ENCODE measurements at places on chromosomes 11 and 22.

GRCh38 chr11:30911247-30911646 lies 325.1 kb upstream of the MPPED2 start:
- DNase-seq, result no peak

GRCh38 chr11:92841719-92842118 lies 127.7 kb upstream of the MTNR1B start:
- DNase-seq, result no peak

- peak; percentile 44 for DNase-seq
Measured at GRCh38 chr22:21009638-21010425, 5.1 kb upstream of the P2RX6 start.

DNA sequence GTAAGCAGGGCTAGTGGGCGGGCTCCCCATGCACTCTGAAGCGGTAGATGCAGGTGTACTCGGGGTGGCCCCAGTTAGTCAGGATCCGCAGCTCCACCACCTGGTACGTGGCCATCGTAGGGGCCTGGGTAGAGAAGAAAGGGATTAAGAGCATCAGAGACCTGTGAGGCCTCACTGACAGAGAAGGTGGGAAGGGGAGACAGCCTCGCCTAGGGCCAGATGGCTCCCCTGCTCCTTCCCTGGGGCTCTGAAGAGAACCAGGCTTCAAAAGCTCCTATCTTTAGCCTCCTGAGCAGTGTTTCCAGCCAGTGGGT lies 19.6 kb downstream of the SUN2 start:
- no peak for DNase-seq

DNA sequence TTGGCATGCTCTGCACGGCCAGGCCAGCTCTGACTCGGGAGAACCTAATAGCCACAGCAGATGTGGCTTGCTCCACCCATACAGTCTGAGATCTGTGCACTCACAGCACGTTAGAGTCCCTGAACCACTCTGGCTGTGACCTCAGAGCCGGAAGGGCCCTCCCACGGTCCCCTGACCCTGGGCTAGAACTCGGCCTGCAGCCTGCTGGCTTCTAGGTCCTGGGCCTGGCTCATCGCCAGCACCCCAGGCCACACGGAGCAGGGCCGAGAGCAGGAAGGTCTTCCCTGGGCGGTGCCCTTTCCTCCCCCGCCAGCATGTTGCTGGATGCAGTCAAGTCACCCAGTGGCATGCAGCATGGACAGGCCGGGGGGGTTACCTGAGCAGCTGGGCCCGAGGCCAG lies 35.3 kb upstream of the TTLL12 start:
- no peak for DNase-seq

GRCh38 chr11:81658722-81659121 lies 1074.9 kb downstream of the FAM181B start:
- no peak for DNase-seq

GRCh38 chr11:111423250-111423615 lies 44.2 kb upstream of the POU2AF1 start:
- no peak for DNase-seq

GRCh38 chr11:59801160-59801706 lies 9.3 kb downstream of the MRPL16 start:
- no peak for DNase-seq

DNA sequence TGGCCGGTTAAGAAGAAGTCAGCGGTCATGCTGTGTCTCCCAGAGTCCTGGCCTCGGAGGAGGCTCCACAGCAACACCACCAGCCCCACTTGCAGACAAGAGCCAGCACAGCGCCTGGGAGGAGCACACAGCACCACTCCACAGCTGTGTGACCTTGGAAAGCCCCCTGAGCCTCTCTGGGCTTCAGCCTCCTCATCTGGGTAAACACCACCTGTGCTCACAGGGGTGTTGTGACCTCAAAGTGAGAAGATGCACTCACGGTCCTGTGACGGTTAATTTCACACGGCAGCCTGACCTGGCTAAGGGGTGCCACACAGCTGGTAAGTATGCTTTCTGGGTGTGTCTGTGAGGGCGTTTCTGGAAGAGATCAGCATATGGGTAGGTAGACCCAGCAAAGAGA lies 54.7 kb downstream of the PHF21B start:
- DNase-seq, result no peak

DNA sequence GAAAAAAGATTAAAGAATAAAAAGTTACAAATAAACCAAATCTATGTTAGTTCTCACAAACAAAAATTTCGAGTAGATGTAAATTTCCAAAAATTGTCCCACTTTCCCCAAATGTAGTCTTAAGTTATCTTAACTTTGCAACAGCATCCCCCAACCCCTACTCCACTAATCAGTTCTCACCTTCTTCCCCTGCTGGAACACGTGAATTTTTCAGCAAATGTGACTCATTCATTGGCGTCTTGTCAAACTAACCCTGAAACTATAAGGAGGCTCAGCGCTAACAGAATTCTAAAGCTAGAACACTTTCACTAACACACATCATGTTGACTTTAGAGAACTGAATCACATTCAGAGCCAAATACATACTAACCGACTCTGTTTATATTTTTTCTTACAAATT lies 46.1 kb downstream of the PHF21A start:
- peak; percentile 25 for DNase-seq

DNA sequence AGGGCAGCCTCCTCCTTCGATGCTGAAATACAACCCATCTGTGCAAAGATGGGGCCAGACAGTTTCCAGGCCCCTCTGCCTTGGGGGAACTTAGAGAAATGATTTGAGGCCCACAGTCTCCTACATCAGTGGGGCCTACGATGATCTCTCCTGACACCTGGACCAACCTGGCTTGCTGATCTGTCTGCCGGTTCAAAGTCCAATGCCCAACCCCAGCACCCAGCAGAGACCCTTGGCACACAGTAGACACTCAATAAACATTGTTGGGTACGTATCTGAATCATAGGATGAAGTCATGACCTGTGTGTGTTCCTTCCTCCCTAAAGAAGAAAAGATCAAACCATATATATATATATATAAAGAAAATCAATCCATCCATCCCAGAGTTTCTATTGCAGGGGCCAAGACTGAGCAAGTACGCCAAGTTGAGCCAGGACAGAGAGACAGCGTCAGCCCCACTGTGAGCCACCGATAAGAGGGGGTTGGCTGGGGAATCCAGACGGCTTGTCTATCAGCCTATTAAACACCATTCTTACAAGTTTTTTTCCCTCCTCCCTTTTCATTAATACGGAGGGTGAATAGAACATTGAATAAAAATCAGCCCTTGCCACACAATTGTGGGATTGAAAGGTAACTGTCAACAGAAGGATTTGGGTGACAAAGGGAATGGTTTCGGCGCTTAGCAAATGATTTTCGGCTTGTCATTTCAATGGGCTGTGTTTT lies 244.1 kb downstream of the MN1 start:
- no peak for DNase-seq

DNA sequence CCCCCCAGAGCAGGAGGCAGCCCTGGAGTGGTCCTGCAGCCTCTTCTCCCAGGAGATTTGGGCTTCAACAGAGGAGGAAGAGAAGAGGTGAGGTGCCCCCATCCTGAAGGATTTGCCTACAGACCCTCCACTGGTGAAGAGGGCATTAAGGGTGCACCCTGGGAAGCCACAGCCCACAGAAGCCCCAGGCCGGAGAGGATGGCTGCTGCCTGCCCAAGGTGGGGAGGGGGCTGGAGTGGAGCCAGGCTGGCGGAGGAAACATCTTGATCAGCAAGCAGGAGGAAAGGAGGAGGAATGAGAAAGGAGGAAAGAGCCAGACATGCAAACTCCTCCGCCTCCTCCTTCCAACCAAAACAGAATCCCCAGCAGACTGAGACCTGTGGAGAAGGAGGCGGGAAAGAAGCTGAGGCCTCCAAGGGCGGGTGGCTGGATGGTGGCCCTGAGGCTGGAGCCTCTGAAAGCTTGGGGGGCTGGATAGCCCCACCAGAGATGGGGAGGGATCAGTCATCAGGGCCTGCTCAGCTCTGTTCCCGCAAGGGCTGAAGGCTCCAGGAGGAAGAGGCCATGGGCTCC lies 31.3 kb downstream of the ARRB1 start:
- DNase-seq, result no peak

GRCh38 chr22:37607010-37607934 lies 1.4 kb upstream of the GGA1 start:
- DNase-seq, result peak; percentile 39

GRCh38 chr11:75481223-75481921 lies 44.4 kb downstream of the GDPD5 start:
- no peak for DNase-seq

GRCh38 chr22:31130873-31131272 lies 8.1 kb downstream of the INPP5J start:
- no peak for DNase-seq

DNA sequence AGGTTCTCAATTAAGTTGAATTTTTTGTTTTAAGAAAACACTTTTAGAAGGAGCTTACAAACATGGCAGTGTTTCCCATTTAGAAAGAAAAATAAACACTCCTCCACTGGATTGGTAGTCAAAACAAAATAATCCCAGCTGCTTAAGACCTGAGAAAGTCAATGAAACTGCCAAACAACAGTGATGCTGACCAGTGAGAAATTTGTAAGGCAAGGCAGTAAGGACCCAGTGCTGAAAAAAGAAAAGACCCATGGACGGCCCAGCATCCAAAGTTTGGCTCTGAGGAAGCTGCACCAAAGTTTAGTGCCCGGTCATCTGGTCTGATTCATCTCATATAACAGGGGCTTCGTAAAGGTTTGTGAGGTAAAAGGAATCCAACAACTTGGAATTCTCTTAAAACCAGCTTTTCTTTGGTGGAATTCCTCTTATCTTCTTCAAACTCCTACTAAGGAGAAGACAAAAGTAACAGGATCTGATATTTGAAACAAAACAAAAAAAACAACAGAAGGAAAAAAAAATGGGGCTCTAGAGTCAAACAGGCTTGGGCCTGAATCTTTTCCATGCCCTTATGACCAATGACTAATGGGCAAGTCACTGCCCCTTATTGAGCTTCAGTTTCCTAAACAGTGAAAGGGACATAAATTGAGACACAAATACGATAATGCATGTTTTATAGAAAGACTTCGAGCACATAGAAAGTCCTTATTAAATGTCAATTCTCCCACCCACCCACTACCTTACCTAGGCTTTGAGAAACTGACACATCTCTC lies 383.0 kb upstream of the NARS2 start:
- peak; percentile 45 for DNase-seq

DNA sequence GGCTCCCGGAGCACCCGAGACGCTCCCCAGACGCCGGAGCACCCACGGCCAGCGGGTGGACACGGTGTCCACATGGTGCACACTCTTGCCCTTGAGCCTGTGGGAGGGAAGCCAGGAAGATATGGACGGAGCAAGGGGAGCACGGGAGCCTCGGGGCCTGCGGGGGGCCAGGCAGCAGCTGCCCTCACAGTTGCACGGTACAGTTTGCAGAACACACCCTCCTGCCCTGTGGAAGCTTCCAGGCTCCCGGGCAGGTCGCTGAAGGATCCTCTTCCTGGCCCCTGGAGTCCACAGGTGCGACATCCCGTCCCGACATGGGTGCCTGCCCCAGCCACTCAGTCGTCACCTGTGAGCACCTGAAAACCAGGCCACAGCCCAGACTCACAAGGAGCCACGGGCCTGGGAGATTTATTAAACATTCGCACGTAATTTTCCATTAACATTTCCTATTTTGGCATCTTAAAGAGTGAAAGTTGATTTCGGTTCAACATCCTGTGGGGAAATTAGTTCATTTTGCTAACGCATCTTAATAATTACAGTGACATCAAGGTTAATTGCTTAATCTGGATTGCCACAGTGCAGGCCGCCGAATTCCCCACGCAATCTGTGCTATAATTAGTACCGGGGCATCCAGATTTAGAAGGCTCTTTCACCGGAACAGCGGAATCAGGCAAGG lies 253.3 kb downstream of the BRD1 start:
- DNase-seq, result no peak

DNA sequence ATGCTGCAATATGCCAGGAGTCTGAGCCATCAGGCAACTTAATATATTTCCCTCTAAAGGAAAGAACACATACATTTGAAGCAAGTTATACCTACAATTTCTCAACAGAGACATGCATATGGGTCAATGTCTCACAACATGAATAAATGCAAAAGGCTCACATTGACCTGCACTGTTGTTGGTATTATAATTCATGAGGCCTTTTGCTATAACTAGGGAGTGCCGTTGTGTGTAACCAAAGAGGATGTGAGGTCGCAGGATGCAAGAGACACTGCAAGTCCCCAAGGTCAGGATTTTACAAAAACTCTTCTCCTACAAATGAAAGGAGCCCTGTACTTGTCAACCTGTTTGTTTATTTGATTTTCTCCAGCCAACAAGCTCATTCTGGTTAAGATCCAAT lies 250.5 kb downstream of the LARGE1 start:
- DNase-seq, result no peak

DNA sequence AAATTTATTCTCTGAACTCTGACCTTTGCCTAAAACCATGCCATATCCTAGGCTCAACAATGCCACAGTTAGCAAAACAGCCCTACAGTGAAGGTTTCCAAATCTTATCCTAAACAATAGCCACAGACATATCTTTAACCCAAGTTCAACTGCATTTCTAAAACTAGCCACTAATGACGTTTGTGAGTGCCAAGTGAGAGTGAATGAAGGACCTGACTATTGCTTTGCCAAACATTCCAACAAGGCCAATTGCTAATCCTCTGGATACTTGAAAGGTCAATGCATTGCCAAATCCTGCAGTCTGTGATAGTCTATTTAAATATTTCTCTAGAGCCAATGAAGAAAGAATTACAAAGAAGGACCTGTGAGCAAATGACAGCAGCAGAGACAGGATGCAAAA lies 2.5 kb upstream of the OR4C45 start:
- DNase-seq, result no peak

DNA sequence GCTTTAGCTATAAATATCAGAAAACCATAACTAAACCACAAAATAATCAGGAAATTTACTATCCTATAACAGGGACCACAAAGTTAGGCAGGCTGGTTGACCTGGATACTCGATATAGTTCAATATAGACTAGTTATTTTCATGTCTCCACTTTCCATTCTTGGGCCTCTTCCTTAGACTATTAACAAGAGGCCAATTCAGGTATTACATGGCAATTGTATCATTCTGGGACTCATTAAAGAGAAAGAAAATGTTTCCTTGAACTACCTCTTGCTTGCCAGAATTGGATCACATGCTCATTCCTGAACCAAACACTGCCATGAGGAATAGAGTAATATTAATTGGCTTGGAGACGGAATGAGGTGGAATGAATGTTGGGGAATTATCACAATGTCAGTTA lies 76.0 kb downstream of the EIF3M start:
- no peak for DNase-seq

DNA sequence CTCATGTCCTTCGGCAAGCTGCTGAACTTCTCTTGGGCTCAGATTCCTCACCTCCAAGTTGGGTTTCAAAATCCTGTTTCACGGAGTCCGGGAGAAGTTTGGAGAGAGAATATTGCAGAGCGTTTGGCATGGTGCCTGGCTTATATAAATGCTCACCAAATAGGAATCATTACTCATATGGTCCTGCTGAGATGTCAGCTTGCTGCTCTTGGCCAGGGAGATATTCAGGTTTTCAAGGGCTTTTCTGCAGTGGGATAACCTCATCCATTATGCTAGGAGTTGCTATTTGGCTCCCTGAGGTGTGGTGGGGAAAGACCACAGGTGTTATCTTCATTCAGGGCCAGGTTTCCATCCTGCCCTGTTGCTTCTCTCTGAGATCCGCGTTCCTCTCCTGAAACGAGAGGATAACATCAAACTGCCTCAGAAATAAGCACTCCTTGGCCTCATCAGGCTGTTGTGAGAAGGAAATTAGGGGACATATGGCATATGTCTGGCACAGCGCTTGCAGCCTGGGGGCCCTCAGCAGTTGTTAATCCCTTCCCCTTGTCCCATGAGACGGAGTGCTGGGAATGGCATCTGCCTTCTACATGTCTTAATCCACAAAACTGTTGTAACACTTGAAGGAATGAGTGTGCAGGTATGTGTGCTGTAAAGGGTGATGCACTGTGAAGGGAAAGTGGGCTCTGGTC lies 29.9 kb upstream of the ACER3 start:
- peak; percentile 51 for DNase-seq

GRCh38 chr11:45169310-45170072 lies 23.1 kb downstream of the PRDM11 start:
- DNase-seq, result no peak

Measured in HFFc6 (cell line).